ENCODE measurements at places on chromosomes 12 and 14. TPM values are rescaled to one million over a fixed set of nuclear protein-coding genes. Genes with fewer than 3 reads are reported as not detected.

Gene TAC3
- not detected for total RNA-seq

Gene AQP2
- total RNA-seq = not detected

Gene ANKRD9
- 1.9 TPM for total RNA-seq

Gene ACACB
- 45.1 TPM for total RNA-seq

Gene UTP20
- 17.5 TPM for total RNA-seq

Gene C12orf50
- 0.08 TPM for total RNA-seq

Data from OCI-LY7 (cell line).